ENCODE measurements at places on chromosomes 12 and 14. TPM values are rescaled to one million over a fixed set of nuclear protein-coding genes. Genes with fewer than 3 reads are reported as not detected.

DNA sequence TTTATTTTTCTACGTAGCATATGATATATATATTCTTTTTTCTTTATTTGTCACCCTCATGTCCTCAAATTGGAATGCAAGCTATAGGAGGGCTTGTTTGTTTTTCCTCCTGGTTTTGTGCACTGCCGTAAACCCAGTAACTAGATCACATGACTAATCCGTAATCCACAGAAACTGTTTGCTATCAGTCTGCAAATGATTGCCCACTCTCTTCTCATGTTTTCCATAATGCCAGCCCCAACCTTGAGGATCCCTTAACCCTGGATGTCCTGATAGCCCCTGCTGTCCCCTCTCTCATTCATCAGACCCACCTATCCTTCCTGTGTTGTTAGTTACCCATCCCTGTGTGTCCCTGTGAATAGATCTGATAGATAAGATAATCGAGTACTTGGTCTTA lies 94.0 kb downstream of the TSPAN9 start:
- no peak for DNase-seq
- no peak overlapping the region for H3K27ac ChIP-seq
- no peaks in the 10 kb centered on the region for H3K27me3 ChIP-seq
- H3K36me3 ChIP-seq, result no peaks in the 10 kb centered on the region

The COPZ1 gene
- 72.1 TPM for total RNA-seq

DNA sequence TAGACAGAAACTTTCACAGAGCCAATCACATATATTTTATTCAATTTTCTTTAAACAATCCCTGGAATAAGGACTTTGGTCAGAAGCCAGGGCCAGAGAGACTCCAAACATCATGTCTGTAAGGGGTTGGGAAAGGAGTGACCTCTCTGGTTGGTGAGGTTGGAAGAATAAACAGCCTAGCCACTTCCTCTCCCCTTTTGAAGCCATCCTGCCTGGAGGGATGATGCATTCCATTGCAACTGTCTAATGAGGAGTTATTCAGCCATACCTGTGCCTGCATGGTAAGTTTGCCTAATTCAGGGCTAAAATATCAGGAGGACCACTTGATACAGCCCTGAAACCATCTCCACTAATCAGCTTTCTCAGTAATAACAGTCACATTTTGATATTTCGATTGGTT lies 299.8 kb downstream of the KCNH5 start:
- no peaks in the 10 kb centered on the region for H3K27me3 ChIP-seq
- no peak for DNase-seq

DNA sequence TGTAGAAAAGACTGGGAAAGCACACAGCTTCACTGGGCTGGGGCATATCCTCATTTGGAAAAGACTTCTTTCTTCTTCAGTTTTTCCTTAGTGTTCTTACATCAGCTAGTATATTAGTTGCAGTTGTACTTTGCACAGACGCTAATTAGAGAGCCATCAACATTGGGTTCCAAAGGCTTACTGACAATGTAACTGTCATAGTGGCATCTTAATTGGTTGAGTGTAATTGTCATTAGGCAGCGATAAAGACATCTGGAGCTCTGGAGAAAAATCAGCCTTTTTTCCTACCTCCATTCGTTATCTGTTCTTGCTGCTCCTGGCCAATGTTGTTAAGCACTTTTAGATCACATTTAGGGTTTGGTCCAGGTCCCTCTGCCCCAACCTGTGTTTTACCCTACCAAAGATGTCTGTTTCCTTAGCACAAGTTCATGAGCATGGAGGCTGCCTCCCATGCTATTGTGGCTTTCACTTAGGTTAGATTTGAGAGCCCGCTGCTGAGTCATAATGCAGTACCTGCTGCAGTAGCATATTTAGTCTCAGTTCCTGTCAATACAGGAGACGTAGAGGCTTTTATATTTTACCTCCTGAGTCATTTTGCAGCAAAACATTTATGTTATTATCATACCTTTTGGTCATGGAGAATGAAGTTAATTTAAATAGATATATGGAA lies 49.2 kb downstream of the FBXW8 start:
- H3K36me3 ChIP-seq, result no peaks in the 10 kb centered on the region
- no peak overlapping the region for H3K4me3 ChIP-seq
- peaks cover 4% of the 10 kb centered on the region for H3K4me1 ChIP-seq
- no peak for DNase-seq
- H3K27ac ChIP-seq, result no peak overlapping the region
- H3K27me3 ChIP-seq, result no peaks in the 10 kb centered on the region

The WASHC4 gene
- 86.2 TPM for total RNA-seq

The TMBIM4 gene
- 100 TPM for total RNA-seq

DNA sequence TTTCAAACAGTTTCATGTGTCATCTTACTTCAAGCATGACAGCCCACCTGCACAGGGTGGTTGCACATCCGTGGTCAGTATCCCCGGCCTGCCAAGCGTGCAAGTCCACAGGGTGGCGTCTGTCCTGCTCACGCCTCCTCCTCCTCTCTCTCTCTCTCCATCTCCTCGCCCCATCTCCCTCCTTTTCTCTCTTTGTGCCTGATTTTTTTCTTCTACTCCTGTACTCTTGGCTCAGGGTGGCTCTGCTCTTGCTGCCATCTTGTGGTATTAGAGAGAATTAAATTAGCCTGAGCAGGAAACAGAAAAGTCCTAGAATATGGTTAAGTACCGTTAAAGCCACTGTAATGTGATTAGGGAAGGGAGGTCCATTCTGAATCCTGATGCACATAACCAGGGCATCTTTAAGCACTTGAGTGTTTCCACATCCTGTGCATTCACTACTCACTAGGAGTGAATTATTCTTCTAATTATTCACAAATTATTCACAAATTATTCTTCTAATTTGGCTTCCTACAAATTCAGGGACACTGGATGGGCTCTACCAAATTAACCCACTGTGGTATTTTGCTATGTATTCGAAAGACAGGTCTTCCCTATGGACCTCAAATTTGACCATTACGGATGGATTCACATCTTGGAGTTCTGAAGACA lies 25.5 kb upstream of the DTX1 start:
- H3K4me1 ChIP-seq, result no peaks in the 10 kb centered on the region
- no peaks in the 10 kb centered on the region for H3K36me3 ChIP-seq
- H3K4me3 ChIP-seq, result no peak overlapping the region
- no peaks in the 10 kb centered on the region for H3K27me3 ChIP-seq

DNA sequence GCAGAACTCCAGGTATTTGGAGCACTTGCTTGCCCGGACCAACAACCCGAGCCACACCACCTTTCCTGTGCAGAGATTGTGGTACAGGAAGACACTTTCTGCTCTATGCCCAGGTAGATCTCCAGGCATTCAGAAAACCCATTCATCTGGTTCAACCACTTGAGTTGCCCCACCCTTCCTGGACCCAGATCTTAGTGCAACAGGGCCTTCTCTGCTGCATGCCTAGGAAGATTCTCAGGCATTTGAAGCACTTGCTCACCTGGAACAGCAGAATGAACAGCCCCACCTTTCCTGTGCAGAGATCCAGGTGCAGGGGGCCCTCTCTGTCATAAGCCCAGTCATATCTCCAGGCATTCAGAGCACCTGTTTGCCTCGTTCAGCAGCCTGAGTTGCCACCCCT lies 412.8 kb upstream of the MGAT4C start:
- H3K4me3 ChIP-seq, result no peak overlapping the region
- DNase-seq, result no peak
- no peaks in the 10 kb centered on the region for H3K4me1 ChIP-seq
- no peak overlapping the region for H3K27ac ChIP-seq
- no peaks in the 10 kb centered on the region for H3K36me3 ChIP-seq
- H3K27me3 ChIP-seq, result no peaks in the 10 kb centered on the region

DNA sequence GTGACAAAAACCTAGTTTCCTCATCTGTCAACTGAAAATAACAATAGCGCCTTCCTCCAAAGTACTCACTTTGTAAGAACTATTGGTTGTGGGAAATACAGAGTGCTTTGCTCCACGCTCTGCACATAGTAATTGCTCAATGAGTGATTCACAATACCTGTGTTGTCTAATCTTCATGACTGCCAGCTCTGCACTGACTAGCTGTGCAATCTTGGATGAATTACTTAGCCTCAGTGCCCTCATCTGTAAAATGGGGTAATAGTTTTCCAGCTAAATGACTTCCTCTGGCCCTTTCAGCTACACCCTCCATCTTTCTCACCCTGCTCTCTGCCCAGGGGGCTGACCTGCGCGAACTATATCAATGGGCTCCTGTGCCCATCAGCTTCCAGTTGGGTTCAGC lies 42.8 kb downstream of the RNFT2 start:
- H3K36me3 ChIP-seq, result no peaks in the 10 kb centered on the region
- H3K27ac ChIP-seq, result no peak overlapping the region
- H3K4me1 ChIP-seq, result no peaks in the 10 kb centered on the region
- no peak for DNase-seq

- H3K27me3 ChIP-seq, result no peaks in the 10 kb centered on the region
- H3K4me1 ChIP-seq, result no peaks in the 10 kb centered on the region
- no peak for DNase-seq
- H3K27ac ChIP-seq, result no peak overlapping the region
Observed at GRCh38 chr14:94282991-94283723, 9.9 kb downstream of the SERPINA10 start.

DNA sequence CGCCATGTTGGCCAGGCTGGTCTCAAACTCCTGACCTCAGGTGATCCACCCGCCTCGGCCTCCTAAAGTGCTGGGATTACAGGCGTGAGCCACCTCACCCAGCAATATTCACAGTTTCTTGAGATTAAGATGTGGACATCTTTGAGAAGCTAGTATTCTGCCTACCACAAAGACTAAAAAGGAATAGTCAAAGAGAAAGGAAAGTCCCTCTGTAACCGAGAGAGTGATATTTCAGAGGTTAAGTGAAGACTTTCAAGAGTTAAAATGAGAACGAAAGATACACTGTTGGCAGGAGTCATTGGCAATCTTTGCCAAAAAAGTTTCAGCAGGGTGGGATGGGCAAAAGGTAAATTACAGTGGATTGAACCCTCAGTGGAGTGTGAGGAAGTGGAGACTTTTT lies 15.6 kb downstream of the DGKA start:
- no peak for DNase-seq
- H3K27me3 ChIP-seq, result no peaks in the 10 kb centered on the region
- peaks cover 6% of the 10 kb centered on the region for H3K36me3 ChIP-seq
- no peak overlapping the region for H3K27ac ChIP-seq

GRCh38 chr14:56759633-56760032 lies 50.6 kb downstream of the OTX2 start:
- DNase-seq, result no peak
- H3K36me3 ChIP-seq, result no peaks in the 10 kb centered on the region
- no peaks in the 10 kb centered on the region for H3K4me1 ChIP-seq

- no peak overlapping the region for H3K27ac ChIP-seq
- DNase-seq, result no peak
- H3K27me3 ChIP-seq, result no peaks in the 10 kb centered on the region
- H3K4me3 ChIP-seq, result no peak overlapping the region
- H3K36me3 ChIP-seq, result no peaks in the 10 kb centered on the region
Observed at GRCh38 chr12:125194987-125195386, 129.8 kb downstream of the AACS start.

DNA sequence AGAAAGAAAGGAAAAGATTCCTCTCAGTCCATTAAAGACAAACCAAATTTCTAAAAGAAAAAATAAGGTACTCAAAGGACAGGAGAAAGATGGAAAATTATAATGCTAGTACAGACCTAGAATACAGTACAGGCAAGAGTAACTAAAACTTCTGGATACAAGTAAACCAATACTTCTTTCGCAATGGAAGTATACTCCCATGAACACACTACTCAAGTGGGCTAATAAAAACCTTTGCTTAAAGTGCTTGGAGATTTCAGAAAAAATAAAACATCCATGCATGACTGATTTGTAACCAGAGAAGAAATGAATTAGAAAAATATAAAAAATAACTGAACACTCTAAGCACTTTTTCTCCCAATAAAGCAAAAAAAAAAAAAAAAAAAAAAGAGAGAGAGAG lies 3.5 kb downstream of the ZBTB25 start:
- no peak overlapping the region for H3K27ac ChIP-seq
- H3K36me3 ChIP-seq, result peaks cover 3% of the 10 kb centered on the region
- H3K4me3 ChIP-seq, result no peak overlapping the region
- DNase-seq, result no peak
- H3K27me3 ChIP-seq, result peaks cover under 1% of the 10 kb centered on the region

DNA sequence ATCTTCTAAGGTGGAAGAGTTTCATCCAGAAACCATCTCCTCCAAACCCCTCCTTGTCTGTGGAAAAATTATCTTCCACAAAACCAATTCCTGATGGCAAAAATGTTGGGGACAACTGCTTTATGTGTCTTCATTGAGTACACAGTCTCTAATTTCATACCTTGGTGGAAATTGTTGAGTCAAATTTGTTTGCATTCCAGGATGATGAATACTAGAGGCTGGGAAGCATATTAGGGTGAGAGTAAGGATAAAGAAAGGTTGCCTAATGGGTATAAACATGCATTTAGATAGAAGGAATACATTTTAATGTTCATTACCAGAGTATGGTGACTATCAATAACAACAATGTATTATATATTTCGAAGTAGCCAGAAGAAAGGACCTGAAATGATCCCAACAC lies 98.2 kb downstream of the C12orf42 start:
- no peak overlapping the region for H3K4me3 ChIP-seq
- no peaks in the 10 kb centered on the region for H3K27me3 ChIP-seq
- no peak for DNase-seq
- H3K4me1 ChIP-seq, result no peaks in the 10 kb centered on the region
- no peak overlapping the region for H3K27ac ChIP-seq

The KITLG gene
- 6.5 TPM for total RNA-seq

DNA sequence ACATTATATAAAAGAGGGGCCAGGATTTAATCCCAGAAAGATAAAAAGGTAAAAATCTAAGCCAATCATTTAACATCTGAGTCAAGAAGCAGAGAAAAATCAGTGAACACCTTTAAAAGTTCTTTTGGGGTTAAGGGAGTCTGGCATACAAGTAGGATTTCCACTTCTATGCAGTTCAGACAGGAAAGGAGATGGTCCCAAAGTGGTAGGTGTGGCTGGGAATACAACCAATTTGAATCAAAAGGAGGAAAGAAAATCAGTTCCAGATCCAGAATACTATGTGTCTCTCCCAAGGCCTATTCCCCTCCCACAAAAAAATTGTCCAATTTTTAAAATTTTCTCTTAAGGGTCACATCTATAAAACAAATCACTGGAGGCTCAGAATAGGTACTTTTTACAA lies 167.4 kb downstream of the PHLDA1 start:
- no peaks in the 10 kb centered on the region for H3K36me3 ChIP-seq
- no peak overlapping the region for H3K27ac ChIP-seq
- no peaks in the 10 kb centered on the region for H3K27me3 ChIP-seq
- no peak for DNase-seq
- H3K4me3 ChIP-seq, result no peak overlapping the region
- H3K4me1 ChIP-seq, result no peaks in the 10 kb centered on the region

DNA sequence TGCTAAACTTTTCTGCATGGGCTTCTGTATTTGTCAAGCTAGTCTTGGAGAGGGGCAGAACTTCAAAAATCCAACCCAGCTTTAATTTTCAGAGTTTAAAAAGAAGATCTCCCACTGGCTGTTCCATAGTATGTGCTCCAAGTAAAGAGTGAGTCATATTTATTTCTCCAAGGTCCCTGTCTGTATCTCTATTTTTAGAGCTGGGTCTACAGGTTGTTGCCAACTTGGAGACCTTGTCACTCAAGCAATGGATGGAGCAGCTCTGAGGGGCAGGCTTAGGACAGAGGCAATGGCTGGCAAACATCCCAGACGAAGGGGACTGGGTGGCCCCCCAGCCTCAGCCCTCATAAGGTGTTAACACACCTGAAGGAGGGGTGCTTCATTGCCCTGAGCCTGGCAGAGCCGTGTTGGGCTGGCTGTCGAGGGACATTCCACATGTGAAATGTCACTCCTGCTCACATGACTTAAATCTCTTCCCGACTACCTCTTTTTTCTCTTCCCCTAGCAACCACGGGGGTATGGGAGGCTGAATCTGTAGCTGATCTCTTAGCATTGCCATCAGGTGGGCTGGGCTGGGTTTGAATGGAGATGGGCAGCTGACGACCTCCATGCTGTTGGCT lies 103.1 kb downstream of the SMOC1 start:
- no peak overlapping the region for H3K4me3 ChIP-seq
- no peaks in the 10 kb centered on the region for H3K36me3 ChIP-seq
- no peak overlapping the region for H3K27ac ChIP-seq
- H3K4me1 ChIP-seq, result no peaks in the 10 kb centered on the region
- H3K27me3 ChIP-seq, result no peaks in the 10 kb centered on the region

The CCDC177 gene
- not detected for total RNA-seq

The AKAP5 gene
- 2.8 TPM for total RNA-seq
